Inflammatory macrophage treated with lipopolysaccharide for 1 hour (primary cell): ENCODE measurements at places on chromosomes 12 and 14.
A peak's percentile ranks its signal among the peaks of the same experiment; 100 is the strongest.

DNA sequence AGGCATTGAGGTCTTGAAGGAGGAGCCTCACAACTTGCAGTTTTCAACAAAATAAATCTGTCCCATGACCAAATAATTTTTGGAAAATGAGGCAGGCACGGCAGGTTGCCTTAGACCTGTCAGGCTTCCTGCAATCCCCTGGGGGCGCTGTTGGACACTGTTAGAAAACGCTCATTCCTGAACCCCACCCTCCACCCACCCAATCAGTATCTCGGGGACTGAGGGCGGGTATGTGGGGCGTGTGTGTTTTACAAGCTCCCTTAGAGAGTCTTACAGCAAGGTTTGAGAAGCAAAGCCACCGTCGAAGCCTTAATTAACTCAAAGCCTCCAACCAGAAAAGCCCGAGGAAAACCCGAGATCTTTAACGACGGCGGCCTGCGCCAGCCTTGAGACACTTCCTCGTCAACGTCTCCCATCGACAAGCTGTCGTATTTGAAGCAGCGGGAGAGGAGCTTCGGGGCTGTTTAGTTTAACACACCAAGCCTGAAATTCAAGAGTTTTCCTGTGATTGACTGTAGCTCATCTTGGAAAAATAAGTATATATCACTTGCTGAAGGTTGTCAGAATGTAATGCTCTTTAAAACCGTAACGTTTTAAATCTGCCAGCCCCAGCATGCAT, 123.0 kb downstream of the GLT1D1 start:
- DNase-seq: peak; percentile 5

DNA sequence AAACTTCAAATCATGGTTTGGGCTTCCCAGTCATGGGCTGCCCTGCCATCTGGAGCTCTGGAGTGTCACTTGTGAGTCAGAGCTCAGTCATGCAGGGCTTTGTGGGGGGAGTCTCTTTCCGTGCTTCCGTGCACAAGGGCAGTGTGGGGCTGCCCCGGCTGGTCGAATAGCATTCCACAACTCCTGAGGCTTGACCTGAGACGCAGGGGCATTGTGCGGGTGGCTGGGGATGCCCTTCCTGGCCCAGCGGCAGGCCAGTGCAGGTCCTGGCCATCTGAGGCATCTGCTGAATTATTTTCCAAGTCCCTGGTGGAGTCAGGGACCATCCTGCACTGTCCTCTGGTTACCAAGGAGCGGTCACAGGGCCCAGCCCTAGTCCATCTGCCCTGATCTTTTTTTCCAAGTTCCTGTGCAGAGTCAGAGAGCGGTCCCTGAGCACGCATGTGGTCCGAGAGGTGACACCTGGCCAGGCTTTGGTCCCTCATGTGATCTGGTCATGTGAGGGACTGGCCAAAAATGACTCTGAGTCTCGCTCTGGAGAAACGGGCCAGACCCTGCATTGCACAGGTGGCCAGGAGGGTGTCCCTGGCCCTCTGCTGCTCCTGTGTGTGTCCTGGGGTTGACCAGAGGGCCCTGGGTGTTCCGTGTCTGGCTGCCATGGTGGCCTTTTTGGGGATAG, 167.0 kb upstream of the ALG10B start:
- no peak for DNase-seq

DNA sequence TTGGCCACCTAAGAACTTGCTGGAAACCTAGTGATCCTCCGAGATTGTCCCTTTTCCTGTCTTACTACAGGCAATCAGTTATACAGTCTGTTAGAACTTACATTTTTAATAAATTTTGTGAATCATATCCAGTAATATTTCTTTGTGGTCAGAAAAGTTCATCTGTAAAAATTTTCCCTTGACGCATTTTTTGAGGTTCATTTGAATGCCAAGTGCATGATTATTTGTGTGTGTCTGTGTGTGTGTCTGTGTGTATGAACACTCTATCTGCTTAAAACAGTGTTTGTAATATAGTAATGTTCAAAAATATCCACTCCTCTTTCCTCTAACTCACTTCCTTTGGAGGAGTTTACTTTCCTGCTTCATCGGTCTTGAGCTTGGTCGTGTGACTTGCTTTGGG, 468.7 kb upstream of the FLRT2 start:
- no peak for DNase-seq

- DNase-seq: peak; percentile 90
Observed at GRCh38 chr12:76152181-76152807, 67.8 kb upstream of the NAP1L1 start.

DNA sequence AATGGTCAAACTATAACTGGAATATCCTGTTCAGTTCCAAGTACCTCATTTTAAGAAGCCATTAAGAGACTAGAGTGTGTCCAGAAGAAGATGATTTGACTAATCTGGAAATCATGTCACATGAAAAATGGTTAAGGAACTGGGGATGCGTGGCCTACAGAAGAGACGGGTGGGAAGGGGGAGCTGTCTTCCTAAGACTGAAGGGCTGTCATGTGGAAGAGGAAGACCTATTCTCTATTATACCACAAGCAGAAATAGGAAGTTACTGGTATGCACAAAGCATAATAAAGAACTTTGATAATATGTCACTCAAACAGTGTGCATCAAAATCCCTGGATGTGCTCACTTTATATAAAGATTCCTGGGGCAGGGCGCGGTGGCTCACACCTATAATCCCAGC, 50.3 kb downstream of the HECTD4 start:
- DNase-seq: peak; percentile 70

DNA sequence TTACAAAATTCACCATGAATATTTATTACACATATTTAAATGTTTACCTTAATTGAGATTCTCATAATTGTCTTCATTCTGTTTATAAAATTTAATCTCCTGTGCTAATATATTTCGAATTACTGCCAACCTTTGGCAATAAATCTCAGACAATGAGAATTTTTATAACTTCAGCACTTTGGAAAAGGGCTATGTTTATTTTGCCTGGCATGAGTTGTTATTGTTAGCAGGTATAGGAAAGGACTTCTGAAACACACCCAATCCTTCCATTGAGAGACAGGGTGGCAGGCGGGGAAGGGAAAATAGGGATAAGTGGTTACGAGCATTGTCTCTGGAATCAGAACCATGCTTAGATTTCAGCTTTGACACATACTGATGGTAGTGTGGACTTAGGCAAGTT, 12.1 kb upstream of the MSRB3 start:
- no peak for DNase-seq

DNA sequence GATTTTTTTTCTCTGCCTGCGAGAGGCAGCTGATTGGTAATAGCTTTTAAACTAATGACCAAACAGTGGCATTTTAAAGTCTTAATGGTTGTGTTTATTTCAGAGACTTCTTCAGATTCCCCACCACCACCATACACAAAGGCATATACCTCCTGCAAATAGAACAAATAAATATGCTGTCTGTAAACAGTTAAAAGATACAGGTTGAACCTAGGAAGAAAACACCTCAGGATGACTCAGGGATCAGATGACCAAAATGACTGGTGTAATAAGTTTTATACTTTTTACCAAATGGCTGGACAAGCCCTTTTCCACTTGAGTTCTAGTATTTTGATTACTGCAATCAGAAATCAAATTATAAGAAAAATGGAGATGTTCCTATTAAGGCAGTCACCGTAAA, 364.1 kb downstream of the PAWR start:
- no peak for DNase-seq

DNA sequence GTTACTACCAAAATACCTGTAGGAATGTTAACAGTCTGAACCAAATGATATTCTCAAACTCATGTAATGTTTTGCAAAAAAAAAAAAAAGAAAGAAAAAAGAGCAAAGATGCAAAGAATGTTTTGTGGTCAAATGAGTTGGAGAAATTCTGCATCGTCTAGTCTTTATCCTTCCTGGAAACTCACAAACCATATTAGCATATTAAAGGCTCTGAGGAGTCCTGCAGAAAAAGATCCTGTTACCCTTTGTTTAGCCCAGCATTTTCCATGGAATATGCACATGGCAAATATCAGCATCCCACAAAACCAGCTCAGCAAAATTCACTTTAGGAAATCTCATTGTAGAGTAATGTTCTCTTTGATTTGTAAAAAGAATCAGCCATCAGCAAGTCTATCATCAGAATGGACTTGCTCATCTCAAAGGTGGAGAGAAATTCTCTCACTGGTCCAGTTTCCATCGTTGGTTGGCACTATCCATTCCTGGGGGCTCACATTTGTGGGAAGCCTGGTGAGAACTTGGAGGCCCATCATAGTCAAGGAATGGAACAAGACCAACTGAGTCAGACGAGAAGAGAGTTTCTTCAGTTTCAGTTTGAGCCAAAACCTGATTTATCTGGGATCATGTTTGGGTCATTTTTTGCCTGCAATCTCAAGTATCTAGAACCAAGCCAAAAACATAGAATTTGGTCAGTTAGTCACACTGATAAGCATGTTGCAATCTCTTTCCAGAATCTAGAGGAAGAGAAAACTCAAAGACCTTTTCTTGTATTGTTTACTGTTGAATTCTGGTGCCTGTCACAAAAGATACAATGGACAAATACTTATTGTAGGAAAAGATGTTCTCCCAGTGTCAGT, 129.8 kb downstream of the TBX5 start:
- DNase-seq: no peak

DNA sequence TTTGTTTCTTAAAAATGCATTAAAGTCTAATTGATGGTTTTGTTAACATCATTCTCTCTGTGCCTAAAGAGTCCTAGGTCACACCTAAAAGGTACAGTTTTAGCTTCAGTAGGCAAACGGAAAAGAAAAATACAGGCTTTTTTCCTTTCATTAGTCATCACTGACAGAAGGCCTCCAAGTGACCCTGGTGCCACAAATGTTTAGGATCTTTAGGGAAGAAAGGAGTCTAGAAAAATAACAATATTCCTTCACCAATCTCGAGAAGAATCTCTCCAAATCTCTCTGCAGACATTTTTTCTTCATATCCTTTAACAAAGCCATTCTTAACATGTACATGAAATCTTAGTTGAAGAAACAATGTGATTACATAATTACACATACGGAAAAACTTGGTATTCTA, 2.0 kb downstream of the DENND5B start:
- DNase-seq: no peak

GRCh38 chr12:636632-637031, 26.6 kb downstream of the NINJ2 start:
- peak; percentile 22 for DNase-seq

DNA sequence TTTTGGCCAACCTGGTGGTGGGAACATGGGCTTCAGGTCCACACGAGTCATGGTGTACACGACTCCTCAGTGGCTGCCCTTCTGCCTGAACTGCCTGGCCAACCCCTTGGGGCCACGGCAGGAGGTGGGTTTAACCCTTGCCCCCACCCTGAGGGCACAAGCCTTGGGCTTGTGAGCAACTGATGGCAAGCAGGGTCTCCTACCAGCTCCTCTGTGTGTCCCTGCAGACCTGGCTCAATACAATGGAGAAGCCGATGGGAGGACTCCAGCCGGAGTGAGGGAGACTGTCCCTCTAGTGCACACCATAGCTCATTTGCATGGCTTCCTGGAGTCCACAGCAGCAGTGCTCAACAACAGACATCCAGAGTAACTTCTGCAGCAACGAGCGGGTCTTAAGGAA, 28.0 kb downstream of the JAG2 start:
- no peak for DNase-seq

- no peak for DNase-seq
Observed at GRCh38 chr14:68458840-68459469, 333.9 kb downstream of the ZFP36L1 start.

DNA sequence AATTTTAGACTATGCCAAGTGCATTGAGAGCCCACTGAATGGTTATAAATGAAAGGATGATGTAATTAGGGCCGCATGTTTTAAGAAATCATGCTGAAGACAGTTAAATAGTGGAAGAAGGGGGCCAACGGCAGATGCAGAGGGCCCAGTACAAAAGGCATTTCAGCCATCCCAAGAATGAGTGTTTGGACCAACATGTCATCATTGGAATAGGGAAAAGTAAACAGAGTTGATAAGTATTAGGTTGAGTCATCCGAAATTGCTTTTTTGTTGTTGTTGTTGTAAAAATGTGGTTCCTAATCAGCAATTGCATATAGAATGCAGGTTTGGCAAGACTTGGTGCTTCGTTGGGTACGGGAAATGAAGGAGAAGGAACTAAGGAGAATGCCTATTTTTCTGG, 29.5 kb downstream of the BMP4 start:
- no peak for DNase-seq

DNA sequence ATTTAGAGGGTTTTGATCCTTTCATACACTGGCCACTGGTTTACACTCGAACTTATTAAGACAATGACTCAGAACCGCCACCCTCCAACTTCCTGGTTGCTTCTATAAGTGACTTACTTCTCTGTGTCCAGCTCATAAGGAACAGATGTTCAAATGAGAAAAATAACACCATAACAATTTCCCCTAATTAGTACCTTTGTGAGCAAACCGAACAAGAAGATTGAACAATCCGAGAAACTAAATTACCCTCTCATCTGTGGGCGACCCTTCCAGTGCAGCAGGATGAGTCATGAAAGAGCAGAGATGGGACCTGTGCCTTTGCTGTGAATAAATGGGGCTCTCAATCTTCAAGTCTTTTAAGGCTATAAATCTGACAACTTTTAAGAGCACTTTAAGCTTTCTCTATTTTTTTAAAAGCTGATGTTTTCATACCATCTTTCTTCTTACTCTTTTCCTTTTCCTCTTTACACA, 146.8 kb upstream of the RASSF8 start:
- peak; percentile 51 for DNase-seq

DNA sequence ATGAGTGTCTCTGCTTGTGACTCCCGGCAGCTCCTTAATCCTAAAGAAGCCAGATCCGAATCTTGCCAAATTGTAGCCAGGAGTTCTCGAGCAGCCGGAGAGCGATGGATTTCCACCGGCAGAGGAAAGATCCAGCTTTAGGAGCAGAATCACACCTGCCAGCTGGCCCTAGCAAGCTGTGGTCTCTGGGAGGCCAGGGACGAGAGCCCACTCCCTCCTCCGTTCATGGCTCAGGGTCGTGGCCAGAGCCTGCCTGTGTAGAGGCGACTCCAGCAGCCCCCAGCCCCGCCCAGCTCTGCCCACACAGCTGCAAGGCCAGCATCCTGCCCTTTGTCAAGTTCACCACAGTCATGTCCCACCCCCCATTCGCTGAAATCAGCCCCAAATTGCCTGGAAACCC, 121.0 kb downstream of the SCARB1 start:
- no peak for DNase-seq

DNA sequence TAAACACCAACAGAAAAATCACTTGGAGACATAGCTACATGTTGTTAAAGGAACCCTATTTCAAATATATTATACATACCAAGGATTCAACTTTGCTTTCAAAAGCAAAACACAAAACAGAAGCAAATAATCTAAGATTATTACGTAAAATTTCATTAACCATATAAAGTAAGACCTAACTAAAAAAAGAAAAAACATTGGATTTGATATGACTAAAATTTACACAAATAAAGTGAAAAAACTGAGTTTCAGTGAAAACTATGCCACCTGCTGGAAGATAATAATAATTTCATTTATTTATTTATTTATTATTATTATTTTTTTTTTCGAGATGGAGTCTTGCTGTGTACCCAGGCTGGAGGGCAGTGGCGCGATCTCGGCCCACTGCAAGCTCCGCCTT, 45.2 kb downstream of the WDHD1 start:
- DNase-seq: no peak
